Activated CD4-positive, CD25-positive, alpha-beta regulatory T cell treated with anti-CD3 and anti-CD28 coated beads, Interleukin-2, amount 50 U/mL, for 16 hours (primary cell): ENCODE measurements at places on chromosomes 13 and 19.

DNA sequence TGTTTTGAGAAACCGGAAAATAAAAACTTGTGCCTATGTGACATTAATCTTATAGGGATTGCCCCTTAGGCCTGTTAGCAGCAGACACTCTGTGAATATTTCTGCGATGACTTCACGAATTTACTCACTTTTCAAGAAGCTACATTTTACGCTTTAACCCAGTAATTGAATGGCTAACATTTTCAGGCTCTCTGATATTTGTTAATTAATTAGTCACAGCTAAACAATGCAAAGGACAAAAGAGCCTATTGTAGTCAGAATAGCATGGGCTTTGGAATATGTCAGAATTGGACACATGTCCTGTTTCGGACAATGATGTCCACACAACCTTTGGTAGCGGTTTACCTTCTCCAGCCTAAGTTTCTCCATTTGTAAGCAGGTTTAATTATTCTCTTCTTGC lies 506.6 kb downstream of the EFNB2 start:
- no peak for DNase-seq

GRCh38 chr13:100240109-100240779 lies 151.4 kb downstream of the PCCA start:
- no peak for DNase-seq

- no peak for DNase-seq
Measured at GRCh38 chr13:48978942-48979601, 3.4 kb downstream of the FNDC3A start.

GRCh38 chr13:22128441-22129408 lies 457.9 kb downstream of the FGF9 start:
- no peak for DNase-seq

- DNase-seq: no peak
Measured at GRCh38 chr19:38891771-38892170, 7.6 kb downstream of the SIRT2 start.

- no peak for DNase-seq
Measured at GRCh38 chr19:56959205-56959604, 118.7 kb upstream of the PEG3 start.

DNA sequence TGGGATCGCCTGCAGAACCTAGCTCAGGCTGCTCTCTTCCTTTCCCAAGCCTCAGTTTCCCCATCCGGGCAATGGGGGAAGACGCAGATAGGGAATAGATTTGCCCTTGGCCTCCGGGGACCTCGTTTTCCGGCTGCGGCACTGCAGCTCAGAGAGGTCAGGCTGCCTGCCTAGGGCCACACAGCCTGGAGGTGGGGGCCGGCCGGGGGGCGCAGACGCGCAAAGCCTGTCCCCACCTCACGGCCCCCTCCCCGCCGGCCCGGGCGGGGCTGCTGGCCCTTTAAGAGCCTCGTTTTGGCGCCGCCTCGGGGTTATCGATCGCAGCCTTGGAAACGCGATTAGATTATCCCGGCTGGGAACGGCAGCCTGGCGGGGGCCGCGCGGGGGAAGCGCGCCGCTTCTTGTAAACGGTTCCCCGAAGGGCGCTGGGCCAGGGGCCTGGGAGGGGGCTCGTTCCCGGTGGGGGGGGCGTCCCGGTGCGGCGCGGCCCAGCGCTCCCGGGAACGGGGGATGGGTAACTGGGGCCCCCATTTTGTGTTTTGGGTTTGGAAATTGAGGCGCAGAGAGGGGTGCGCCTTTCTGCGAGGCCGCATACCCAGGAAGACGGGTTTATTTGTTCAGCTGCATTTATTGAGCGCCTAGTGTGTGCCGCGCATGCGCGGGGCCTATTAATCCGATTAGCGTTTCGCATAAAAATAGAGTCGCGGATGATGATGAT lies 23.4 kb upstream of the TCF3 start:
- DNase-seq: no peak

DNA sequence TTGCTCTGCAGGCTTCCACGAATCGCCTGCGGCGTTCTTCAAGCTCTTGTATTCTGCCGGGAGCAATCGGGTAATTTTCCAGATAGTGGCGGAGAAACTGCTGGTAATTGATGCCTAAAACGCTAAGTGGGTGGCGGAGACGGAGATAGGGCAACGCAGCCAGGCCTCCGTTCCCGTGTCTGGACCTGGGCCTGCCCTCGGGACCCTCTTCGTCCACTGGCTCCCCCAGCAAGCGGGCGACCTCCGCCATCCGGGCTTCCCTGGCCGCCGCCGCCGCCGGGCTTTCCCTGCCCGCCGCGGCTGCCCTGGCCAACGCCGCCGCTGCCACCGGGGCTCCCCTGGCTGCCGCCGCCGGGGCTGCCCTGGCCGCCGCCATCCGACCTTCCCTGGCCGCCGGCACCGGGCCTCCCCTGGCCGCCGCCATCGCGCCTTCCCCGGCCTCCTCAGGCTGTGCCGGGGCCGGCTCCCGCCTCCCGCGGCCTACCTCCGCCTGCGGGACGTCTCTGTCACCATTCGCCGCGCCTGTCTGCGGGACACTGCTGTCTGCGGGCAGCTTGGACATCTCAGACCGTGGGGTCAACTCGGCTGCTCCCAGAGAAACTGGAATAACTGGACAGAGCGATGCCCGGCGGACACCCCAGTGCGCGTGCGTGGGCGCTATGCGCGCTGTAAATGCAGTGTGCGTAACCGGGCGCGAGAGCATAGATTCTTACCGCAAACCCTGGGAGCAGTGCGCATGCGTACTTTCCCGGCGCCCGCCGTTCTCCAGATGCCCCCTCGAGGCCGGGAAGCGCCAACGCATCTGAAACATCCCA lies at the start of gene EID2:
TSS of gene EID2 (minus strand) at position 644 of the 815 bp plus-strand sequence. CDS start at position 562, 82 bp downstream.
- peak; percentile 83 for DNase-seq

DNA sequence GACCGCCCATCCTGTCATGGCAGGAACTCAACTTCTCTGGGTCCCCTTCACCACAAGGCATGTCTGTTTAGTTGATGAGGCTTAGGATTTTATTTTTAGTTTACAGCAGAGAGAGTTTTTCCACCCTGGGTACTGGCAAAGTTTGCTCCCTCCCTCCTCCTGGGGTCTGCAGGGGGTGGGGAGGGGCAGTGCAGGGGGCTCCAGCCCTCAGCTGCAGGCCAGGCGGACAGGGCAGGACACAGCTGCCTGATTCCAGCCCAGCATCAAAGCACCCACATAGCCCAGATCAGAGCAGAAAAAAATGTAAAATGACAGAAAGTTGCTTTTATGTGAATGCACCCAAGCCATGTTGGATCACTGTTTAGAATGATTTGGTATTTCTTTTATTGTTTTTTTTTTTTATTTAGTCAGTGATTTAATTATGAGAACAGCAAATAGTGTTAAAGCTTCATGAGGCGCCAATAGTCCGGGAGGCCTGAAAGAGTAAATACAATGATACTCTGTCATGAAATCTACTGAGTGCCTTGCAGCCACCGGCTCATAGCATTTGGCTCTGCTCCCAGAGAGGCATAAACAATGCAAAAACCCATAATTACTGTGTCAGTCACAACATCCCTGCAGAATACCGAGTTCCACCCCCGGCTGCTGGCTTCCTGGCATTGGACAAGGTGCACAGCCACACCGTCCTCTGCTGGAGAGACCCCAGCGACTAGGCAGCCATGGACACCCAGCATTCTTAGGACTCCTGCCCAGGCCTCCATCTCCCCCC lies 923.5 kb downstream of the UQCRFS1 start:
- no peak for DNase-seq

DNA sequence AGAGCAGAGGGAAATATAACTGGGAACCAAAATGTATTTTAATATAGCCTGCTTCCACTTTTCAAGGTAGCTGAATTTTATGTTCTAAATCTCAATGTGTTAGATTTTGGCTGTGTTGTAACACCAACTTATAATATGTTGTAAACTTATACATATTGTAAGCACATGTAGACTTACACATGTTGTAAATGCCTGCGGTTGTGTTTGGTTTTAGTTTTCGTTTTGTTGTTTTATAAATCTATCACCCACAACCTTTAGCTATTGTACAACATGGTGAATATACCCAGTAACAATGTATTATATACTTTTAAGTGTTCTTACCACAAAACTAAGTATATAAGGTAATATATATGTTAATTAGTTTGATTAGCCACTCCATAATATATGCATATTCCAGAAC lies 15.6 kb downstream of the KCTD4 start:
- no peak for DNase-seq

GRCh38 chr19:14746886-14747285 lies 31.5 kb downstream of the ADGRE2 start:
- DNase-seq: no peak

DNA sequence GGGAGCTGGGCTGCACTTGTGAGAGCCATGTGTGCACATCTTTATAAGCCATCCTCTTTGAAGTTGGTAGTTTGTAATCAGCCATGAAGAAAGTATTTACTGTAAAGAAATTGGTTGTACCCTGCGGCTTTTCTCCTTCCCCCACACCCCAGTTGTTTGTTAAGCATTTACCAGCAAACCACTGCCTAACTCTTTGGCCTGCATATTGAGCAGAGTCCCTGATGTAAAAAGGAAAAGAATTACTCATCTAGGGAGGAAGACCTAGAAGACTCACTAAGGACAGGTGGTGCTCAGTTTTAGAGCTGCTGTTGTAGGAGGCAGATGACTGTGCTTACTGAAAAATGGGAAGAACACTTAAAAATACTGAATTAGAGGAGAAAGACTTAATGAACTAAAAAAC lies 245.3 kb downstream of the PCCA start:
- no peak for DNase-seq

DNA sequence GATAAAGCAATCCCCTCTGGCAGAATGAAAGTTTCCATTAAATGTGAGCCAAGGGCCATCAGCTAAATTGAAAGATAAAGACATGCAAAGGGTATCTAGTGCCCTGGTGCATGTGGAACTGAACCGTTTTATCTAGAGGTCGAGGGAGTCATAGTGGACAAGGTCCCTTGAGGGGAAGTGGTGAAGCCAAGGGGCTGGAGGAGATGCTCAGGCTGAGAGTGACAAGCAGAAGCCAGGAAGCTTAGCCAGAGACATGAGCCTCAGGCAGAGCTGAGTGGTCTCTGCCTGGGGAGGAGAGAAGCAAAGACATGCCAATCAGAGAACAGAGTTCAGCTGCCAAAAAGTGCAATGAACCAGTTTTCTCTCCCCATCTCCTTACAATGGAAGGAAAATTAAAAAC lies 68.1 kb upstream of the SLC10A2 start:
- DNase-seq: no peak

DNA sequence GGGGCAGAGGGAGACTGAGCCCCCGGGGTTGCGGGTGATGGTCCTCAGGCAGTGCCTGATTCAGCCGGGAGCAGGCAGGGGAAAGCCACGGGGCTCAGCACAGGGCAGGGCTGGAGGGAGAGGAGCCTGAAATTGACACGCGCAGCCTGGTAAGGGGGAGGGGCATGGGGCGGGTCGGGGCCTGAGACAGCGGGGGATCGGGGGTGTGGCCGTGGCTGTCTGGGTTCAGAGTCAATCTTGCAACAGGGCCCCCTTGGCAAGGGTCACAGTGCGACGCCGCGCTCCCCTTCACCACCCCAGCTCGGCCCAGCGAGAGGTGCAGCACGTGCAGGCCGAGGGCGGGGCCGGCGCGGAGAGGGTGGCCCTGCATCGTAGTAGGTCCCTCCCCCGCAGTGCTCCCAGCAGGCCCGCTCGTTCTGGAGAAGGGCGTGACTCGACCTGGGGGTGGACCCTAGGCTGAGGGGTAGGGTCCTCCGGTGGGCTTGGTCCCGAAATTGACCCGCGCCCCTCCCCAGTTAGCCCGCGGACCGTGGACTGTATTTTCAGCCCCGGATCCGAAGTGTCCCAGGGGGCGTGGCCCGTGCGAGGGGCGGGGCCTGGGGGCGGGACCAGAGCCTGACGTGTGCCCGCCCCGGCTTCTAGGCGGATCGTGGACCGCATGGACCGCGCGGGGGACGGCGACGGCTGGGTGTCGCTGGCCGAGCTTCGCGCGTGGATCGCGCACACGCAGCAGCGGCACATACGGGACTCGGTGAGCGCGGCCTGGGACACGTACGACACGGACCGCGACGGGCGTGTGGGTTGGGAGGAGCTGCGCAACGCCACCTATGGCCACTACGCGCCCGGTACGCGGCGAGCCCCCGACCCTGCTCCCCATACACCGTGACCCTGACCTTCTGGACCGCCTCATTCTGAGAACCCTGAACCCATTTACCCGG lies 6.0 kb downstream of the RCN3 start:
- peak; percentile 71 for DNase-seq

DNA sequence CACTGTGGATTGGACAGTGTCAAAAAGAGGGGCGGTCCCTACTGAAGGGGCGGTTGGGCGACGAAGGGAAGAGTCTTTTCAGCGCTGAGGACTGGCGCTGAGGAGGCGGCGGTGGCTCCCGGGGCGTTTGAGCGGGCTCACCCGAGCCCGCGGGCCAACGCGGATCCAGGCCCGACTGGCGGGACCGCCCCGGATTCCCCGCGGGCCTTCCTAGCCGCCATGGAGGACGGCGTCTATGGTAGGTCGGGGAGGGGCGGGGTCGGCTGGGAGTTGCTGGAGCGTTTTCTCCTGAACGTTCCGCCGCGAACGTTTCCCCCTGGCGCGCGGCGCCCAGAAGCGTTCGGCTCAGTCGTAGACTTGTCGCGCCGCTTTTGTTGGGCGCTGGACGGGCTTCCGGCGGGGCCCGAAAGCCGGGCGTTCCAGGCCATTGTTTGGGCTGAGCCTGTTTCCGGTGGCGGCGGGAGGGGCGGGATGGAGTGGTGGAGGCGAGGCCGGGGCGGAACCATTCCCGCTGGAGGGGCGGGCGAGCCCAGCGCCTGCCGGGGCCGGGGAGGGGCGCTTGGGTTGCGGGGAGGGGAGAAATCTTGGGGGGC lies at the start of gene CYTH2:
TSS of gene CYTH2 (plus strand) at position 81 of the 593 bp plus-strand sequence. CDS start at position 220, 139 bp downstream.
- peak; percentile 32 for DNase-seq
